ENCODE measurements at places on chromosomes 6 and 20.

DNA sequence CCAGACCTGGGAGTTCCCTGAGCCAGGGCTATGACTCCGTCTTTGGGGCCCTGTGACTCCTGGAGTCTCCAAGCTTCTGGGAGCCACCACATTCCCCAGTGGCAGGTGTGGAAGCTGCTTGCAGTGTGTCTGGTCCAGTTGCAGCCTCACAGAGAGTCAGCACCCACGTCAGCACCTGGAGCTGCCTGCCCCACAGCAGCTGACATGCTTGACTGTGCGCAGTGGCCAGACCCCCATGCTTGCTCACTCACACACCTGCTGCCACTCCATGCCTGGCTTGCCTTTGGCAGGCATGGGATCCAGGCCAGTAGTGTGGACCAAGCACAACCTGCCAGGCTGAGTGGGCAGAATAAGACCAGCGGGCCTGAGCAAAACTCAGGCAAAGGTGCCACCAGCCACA, 31.0 kb upstream of the ASIP start:
- DNase-seq: no peak

GRCh38 chr20:17287503-17287902, 60.7 kb downstream of the PCSK2 start:
- DNase-seq: no peak

GRCh38 chr20:38214256-38215193, 46.0 kb downstream of the KIAA1755 start:
- DNase-seq: peak; percentile 35

DNA sequence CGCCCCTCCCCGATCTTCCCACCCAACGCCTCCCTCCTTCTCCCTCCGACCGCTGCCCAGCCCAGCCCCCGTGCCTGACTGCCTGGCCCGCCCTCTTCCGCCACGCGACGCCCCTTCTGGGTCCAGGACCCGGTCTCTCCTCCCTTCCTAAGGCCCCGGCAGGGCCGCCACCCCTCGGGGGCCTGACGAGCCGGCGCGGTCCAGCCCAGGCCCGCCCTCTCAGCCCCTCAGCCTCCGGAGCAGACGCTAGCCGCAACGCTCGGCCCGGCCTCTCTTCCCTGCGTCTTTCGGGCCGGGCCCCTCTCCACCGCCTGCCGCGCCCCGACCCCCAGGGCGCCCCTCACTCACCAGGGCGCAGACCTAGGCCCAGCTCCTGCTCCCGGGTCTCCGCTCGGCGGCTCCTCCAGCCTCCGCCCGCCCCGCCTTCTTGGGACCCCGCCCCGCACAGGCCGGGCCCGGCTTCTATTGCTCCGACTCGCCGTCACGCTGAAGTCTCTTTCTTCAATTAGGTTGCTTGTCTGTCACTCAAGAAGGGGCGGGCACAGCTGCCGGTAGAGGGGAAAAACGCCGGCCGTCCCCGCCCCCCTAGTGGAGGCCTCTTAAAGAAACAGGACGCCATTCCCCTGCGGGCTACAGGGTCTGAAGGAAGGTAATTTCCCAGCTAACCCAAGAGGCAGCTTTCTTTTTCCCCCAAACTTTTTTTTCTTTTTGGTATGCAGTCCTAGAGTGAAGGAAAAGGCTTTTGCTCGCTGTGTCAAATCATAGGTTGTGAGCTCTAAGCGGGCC, at the start of gene ELMO2:
TSS of gene ELMO2 (minus strand) at position 416 of the 786 bp plus-strand sequence. CDS start 12,133 bp downstream, outside the sequence.
- DNase-seq: peak; percentile 99

DNA sequence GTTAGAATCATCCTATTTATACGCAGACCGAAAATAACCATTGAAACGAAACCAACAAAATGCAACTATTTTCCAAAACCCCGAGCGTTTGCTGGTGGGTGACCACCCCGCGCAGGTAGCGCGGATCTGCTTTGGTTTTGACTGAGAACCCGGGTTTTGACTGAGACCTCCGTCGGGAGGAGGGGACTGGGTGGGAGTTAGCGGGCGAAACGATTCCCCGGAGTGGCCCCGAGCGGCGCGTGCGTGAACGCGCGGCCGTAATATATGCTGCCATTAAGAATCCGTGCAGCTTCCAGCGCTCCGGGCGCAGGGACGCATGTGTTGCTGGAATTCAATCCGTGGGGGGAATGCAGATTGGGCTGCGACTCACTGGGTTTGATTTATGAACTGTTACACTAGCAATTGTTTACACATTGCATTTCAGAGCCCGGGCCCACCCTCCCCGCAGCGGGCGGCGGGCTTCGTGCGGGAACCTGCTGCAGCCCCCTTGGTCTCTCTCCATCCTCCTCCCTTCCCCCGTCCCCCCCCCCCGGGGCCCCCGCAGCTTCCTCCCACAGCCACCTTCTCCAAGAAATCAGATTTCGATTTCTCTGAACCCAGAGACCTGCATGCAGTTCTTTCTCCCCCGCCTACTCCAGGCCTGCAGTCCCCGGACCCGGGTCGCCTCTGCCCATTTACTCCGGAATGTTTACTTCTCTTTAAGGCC, 9.9 kb downstream of the NRN1 start:
- no peak for DNase-seq

DNA sequence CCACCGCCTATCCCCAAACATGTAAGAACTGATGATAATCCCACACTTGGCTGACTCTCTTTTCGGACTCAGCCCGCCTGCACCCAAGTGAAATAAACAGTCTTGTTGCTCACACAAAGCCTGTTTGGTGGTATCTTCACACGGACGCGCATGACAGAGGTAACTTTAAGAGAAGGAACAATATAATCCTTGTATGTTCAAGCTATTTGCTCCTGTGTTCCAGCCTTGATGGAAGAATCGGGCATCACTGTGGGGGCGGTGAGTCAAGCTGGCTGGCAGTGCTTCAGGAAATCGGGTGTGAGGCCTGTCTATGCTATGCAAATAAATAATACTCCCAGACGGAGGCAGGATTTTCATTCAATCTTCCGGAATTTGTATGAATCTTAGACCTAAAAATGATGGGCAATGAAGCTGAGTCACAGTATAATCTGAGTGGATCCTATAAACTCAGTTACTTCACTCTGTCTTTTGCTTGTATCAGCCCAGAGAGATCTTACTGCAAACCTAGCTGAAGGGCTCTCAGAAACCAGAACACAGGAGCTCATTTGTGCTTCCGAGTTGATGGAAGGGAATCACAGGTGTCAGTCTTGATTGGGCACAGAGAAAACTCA, 45.2 kb upstream of the NT5E start:
- DNase-seq: peak; percentile 47

DNA sequence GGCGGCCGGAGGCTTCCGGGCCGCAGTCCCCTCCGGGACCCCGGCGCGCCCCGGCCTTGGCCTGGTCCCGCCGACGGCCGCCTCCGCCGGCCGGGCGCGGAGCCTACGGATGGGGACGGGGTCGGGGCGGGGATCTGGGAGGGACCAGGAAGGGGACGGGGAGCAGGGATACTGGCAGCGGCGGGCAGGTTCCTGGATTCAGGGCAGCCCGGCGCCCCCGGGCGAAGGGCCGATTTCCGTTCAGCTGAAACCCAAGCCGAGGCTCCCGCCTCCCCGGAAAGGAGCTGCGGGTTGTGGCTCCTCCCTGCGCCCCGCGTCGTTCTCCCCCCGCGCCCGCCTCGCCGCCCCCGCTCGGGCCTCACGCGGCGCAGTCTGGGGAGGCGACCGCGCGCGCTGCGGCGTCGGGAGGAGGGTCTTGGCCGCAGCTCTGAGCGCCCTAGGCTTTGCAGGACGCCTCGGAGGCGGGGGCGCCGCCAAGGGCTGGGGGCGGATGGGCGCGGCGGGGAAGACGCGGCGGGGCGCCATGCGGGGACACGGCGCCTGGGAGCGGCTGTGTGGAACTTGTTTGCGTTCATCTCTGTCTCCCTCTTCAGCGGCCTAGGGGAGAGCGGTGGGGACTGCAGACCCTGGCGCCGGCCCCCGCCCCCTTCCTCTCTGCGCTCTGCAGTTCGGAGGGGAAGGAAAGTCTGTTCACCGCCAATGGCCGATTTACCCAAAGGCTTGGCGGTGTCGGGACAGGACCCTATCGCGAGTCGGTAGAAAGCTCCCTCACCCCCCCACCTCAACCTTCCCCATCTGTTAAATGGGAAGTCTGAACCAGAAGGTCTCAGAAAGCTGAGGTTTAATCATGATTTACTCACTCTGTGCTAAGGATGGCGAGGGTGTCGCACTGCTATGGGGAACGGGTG, 22.7 kb upstream of the TMEM181 start:
- no peak for DNase-seq

GRCh38 chr6:80938131-80938530, 814.4 kb downstream of the TENT5A start:
- DNase-seq: no peak

GRCh38 chr6:9957215-9957759, 457.6 kb downstream of the TFAP2A start:
- no peak for DNase-seq

DNA sequence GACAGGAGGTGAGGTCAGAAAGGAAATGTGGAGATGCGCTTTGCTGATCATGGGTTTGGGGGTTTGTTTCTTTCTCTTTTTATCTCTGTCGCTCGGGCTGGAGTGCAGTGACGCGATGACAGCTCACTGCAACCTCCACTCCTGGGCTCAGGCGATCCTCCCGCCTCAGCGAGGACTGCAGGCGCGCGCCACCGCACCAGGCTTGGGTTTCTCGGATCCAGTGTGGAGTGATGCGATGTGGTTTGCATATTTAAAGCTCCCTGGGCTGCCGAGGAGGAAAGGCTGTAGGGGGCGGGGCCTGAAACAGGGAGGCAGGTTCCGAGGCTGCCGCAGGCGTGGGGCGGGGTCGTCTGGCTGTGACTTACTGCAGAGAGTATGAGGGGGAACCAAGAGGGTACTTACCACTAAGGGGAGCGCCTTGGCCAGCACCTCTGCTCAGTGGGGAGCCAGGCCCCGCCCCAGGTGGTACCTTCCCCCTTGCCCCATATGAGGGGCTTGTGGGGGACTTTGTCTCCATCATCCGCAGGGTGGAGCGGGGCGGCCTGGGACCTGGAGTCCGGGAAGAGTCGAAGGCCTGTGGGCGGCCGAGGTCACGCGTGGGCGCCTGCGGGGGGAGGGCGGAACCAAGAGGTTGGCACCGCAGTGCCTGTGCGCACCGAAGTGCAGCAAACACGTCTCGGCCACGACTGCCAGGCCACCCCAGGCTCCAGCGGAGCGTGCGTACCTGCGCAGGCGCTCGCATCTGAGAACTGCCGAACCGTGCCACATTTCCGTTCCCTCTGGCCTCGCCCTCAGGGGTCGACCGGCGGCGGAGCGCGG, 12.7 kb upstream of the BAK1 start:
- DNase-seq: no peak

DNA sequence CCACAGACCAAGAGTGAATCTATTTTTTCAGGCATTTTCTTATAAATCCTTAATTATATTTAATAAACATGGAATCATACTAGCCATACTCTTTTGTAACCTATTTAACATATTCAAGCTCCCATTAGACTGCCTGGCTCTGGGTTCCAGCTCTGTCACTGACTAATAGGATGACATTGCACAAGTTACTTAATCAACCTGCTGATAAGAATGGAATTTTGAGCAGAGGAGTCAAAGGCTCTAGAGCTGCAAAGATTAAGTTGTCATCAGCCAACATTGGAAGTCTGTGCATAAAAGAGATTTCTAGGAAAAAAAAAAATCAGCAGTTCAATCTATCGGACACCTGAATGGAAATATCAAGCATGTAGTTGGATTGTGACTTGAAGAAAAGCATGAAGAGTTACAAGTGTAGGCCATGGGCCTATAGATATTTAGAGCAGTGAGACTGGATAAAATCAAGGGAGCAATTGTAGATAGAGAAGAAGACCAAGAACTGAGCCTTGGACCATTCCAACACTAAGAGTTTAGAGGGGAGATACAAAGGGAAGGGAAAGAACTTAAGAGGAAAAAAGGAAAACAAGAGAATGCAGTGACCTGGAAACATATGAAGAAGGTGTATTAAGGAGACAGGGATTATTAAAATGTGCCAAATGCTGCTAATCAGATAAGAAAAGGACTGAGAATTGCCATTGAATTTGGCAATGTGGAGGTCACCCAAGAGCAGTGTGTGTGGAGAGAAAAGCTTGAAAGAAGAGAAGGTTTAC, 11.0 kb upstream of the HINT3 start:
- DNase-seq: no peak

DNA sequence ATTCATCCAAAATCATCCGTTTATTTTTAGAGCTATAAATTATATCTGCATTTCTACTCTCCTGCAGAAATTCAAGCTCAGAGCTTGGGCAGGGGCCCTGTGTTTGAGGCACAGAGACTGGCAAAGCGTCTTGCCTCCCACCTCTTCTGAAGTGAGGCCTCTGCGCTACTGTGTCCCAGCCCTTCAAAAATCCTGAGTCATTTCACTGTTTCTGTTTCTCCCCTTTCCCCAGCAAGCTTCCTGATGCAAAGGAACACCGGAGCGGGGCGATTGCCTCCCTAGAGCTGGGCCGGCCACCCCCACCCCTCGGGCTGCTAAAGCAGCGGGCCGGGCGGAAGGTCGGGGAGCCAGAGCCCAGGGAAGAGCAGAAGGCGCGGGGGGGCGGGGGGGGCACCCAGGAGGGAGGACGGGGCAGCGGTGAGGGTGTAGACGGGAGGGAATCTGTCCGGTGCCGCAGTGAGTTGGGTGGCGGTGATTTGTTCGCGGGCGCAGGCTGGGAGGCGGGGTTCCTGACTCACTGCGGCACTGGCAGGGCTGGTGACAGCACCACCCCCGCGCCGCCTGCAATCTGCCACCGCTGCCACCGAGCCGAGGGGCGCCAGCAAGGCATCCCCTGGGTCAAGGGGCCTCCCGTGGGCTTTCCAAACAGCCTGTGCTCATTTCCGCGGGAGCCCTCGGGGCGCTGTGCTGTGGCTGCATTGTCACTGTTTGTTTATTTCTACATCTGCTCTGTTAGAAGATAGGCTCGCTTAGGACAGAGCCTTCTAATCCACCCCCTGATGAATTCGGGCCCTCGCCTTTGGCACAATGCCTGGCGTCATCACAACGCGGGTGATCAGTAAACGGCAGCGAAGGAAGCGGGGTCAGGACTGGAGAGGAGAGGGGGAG, 46.5 kb upstream of the SNAP25 start:
- peak; percentile 88 for DNase-seq

- DNase-seq: no peak
Measured at GRCh38 chr20:8020314-8021079, 936 bp upstream of the TMX4 start.

DNA sequence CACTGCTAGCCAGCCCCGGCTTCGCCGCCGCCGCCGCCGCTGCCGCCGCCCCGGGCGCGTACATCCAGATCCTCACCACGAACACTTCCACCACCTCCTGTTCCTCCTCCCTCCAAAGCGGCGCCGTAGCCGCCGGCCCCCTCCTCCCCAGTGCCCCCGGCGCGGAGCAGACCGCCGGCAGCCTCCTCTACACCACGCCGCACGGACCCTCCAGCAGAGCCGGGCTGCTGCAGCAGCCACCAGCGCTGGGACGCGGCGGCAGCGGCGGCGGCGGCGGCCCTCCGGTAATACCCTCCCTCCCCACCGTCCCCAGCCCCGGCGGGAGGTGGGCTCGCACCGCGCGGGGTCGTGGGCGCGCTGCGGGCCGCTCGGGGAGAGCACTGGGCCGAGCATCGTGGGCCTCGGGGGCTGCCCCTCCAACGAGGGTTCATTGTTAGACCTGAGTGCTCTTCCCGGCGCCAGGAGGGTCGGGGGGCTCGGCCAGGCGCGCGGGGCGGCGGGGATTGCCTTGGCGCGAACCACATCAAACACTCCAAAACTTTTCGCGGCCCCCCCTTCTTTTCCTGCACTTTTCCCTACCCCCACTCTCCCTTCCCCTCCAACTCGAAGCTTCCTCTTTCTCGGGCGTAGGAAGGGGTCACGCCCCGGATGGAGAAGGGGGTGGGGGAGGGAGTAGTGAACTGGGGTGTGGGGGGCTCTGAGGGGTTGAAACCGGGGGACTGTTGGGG, 827 bp downstream of the E2F3 start:
- peak; percentile 72 for DNase-seq

All from RKO (cell line).